ENCODE measurements at places on chromosomes 6 and 20. TPM values are rescaled to one million over a fixed set of nuclear protein-coding genes. Genes with fewer than 3 reads are reported as not detected.
A peak's percentile ranks its signal among the peaks of the same experiment; 100 is the strongest.

GRCh38 chr6:167668019-167668753 is 158.5 kb upstream of the AFDN start:
- DNase-seq = no peak

DNA sequence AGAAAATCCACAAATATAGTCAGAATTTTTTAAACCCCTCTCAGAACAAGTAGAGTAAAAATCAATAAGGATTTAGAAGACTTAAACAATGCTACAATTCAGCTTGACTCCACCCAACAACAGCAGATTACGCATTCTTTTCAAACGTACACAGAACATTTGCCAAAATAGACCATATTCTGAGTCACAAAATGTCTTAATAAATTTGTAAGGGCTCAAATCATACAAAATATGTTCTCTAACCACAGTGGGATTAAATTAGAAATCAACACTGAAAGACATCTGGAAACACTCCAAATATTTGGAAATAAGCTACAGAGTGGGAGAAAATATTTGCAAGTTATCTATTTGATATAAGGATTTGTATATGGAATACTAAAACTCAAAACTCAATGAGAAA is 164.2 kb upstream of the AKAP12 start:
- DNase-seq = peak; percentile 30

- peak; percentile 8 for DNase-seq
Measured at GRCh38 chr6:38085031-38085430, 265.5 kb downstream of the ZFAND3 start.

- DNase-seq = no peak
Measured at GRCh38 chr6:142713959-142714358, 231.0 kb downstream of the HIVEP2 start.

GRCh38 chr20:44109951-44110361 is 77.0 kb downstream of the JPH2 start:
- DNase-seq = no peak

- peak; percentile 41 for DNase-seq
Measured at GRCh38 chr6:111087871-111088667, 766 bp downstream of the SLC16A10 start.

GRCh38 chr20:49870261-49870660 is 45.1 kb downstream of the SPATA2 start:
- no peak for DNase-seq

GRCh38 chr6:15358579-15359327 is 112.9 kb downstream of the JARID2 start:
- DNase-seq = peak; percentile 67

GRCh38 chr20:3311623-3312022 is 72.6 kb upstream of the SLC4A11 start:
- DNase-seq = no peak

GRCh38 chr6:50722829-50723554 is 9.7 kb downstream of the TFAP2D start:
- DNase-seq = no peak

The TP53TG5 gene
- total RNA-seq = not detected

The RIPOR3 gene
- total RNA-seq = 1.9 TPM

The KPNA5 gene
- total RNA-seq = 2.7 TPM

The KCNK15 gene
- not detected for total RNA-seq

The PLG gene
- total RNA-seq = not detected

The OGFR gene
- 62.0 TPM for total RNA-seq

Data from M059J (cell line).